Temporal lobe (tissue), 4 donors: ENCODE measurements at places on chromosomes 6 and 20. TPM values are rescaled to one million over a fixed set of nuclear protein-coding genes. Genes with fewer than 3 reads are reported as not detected.

The TAAR2 gene
- not detected for total RNA-seq

The BMP7 gene
- total RNA-seq, result 9.6 TPM

The FAM83B gene
- 0.49 TPM for total RNA-seq

The PTK6 gene
- not detected for total RNA-seq

The CAGE1 gene
- not detected for total RNA-seq
